ENCODE measurements at places on chromosomes 16 and 17. TPM values are rescaled to one million over a fixed set of nuclear protein-coding genes. Genes with fewer than 3 reads are reported as not detected.

The HSDL1 gene
- 34.6 TPM for total RNA-seq

The HOXB8 gene
- 65.8 TPM for total RNA-seq

GRCh38 chr16:35724551-35724950, 2265.1 kb downstream of the TP53TG3F start:
- DNase-seq, result no peak

DNA sequence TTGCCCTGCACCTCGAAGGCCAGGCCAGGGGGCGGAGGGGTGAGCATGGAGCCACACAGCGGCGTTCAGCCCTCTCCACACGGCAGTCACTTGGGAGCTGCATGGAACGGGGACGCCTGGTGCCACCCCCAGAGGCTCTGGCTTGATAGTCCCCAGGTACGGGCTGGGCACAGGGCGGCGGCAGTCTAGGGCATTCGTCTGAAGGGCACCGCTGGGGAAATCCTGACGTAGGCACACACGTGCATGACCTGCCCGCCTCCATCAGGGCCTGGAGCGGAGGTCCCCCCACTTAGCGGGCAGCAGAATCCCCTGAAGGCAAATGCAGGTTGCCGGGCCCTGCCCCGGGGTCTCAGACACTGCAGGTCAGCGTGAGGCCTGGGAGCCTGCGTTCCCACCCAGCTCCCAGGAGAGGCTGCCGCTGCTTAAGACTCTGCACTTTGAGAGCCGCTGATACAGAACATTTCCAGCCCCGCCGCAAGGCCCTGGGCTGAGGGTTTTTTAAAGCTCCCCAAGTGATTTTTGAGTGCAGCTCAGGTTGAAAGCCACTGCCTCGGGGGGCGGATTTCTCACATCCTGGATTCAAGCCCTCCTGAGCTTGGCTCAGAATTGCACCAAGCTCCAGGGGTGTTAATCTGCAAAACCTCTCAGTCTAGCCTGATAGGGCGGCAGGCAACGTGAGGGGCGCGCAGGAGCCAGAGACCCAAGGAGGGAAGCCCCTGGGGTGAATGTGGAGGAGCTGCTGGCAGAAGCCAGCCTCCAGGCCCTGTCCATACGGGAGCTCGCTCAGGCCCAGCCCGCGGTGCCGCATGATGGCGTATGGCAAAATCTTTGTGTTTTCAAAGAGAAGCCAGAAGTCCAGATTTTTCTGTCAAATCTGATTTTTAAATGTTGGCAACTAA, 182.3 kb upstream of the GSE1 start:
- DNase-seq, result no peak

DNA sequence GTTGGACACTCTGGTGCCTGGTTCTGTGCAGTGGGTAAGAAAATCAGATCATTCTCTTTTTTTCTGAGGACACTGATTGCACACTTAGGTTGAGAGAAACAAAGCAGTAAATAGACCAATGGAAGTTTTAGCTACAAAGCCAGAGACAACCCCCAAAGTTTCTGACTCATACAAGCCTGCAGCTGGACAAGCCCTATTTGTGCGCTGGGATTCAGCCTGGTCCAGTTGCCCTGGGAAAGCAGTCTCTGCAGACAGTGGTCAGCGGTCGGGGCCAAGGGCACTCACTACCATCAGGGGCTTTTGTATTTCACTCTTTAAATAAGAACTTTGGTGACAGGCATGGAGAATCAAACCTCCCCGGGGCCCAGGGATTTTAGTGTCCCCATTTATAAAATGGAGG, 6.0 kb upstream of the RHBDL3 start:
- DNase-seq, result peak; percentile 19

DNA sequence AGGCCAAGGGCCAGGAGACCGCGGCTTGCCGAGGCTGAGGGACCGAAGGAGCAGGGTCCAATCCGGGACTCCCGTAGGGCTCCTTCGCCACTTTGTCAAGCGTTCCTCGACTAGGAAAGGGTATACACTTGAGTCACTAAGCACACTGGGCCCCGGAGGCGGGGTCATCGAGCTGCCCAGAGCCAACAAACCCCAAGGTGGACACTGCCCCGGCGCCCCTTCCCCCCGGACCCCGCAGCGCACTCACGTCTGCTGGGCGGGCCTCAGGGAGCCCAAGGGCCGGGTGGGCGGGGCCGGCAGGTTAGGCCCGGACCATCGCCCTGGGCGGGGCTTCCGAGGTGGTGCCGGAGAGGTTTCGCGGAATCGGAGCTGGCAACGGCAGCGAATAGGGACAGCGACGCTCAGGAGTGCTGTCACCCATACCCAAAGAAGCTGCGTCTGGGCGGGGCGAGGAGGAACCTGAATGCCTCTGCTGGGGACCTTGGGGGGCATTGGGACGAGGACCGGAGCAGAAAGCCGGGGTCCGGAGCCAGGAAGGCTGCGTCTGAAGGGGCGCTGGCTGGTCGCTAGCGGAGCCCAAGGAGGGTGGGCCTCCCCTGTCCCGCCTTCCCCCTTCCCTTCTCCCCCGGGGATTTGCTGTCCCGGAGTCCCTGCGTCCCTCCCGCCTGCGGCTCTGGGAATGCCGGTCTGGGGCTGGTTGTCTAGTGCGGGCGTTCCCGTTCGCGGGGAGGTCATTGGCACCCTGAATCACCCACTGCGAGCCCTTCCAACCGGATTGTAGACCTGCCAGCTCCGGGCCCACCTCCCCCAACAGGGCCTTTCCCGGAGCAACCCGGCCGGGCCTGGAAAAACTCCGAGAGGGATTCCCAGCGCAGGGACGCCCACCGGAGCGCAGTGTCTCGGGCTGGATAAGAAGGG, 118.2 kb upstream of the SMURF2 start:
- peak; percentile 27 for DNase-seq

DNA sequence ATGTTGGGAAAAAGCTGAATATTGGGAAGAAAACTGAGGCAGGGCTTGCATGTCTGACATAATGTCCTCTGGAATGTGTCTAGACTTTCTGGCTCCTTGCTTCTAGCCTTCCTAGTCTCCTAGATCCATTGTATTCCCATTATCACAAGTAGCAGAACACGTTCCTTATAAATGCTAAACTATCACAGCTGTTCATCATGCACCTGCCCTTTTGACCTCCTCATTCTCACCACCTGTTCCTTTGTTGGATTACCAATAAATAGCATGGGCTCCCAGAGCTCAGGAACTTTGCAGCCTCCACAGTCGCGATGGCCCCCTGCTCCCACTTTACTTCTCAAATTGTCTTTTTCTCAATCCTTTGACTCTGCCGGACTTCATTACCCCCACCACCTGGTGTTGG, 49.7 kb downstream of the ACSM1 start:
- no peak for DNase-seq

DNA sequence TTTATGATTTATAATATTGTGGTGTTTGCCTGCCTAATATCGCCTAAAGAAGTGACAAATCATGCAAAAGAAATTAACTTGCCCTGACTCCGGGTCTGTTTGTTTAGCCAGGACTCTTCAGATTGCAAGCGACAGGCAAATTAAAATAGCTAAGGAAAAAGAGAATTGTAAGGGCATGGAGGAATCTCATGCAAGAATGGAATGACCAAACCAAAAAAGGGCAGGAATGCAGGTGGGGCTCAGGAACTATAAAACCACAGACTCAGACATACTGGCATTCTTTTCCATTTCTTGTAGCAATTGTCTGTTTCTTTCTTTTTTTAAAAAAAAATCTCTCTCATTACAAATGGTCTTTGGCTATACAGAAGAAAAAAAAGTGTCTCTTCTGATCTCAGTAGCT, 188.1 kb upstream of the XYLT1 start:
- DNase-seq, result no peak

DNA sequence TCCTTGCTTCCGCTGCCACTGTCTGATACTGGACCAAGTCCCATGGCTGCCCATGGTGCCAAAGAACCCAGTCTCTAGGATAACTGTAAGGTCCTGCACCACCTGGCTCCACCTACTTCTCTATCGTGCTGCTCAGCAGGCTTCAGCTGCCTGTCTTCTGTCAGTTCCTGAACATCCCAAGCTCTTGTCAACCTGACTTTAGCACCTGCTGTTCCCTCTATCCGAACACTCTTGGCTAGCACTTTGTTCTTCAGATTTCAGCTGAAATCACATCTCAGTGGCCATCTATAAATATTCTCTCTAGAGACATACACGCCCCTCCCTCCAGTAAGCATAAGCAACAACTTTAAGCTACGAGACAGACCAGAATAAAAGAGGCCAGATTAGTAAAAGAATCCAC, 15.0 kb upstream of the TMEM101 start:
- no peak for DNase-seq
